Fibroblast of upper back skin (primary cell): ENCODE measurements at places on chromosomes 11 and 22.

DNA sequence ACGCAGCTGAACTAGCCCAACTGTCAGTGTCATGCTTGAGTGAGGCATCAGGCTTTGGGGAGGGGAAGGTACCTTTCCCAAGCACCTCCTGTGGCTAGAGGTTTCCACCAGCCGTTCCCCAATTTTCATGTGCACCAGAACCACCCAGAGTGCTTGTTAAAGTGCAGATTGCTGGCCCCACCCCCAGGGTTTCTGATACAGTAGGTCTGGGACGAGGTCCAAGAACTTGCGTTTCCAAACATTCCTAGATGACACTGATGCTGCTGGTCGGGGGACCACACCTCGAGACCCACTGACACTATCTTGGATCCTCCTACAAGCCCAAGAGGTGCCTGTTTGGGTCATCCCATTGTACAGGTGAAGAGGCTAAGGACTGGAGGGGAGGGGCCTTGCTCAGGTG lies 59.8 kb downstream of the PDE2A start:
- no peak for DNase-seq

- DNase-seq: no peak
These were observed 50.1 kb downstream of the MN1 start for GRCh38 chr22:27751277-27752070.

- no peak for DNase-seq
These were observed 726 bp downstream of the PKNOX2 start for GRCh38 chr11:125165111-125165842.

GRCh38 chr11:124474079-124474478 lies 28.6 kb upstream of the OR8B8 start:
- DNase-seq: no peak

DNA sequence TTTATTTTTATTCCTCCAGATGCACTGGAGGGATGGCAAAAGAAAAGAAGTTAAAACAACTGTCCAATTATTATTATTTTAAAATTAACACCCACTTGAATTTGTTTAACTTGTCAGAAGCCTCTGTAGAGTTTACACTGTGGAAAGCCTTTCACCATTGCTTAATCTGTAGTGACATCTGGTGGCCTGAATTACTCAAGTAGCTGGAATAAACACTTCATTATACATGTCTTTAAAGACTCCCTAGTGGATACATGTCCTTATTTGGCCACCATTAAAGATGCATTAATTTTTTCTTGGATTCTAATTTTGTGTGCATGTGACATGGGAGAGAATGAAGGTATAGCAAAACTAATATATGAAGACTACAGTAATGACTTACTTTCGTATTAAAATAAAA lies 1496.5 kb downstream of the FAM181B start:
- peak; percentile 28 for DNase-seq
